ENCODE measurements at places on chromosomes 16 and 17.

- DNase-seq: no peak
Observed at GRCh38 chr17:8836821-8837562, 30.5 kb downstream of the PIK3R6 start.

DNA sequence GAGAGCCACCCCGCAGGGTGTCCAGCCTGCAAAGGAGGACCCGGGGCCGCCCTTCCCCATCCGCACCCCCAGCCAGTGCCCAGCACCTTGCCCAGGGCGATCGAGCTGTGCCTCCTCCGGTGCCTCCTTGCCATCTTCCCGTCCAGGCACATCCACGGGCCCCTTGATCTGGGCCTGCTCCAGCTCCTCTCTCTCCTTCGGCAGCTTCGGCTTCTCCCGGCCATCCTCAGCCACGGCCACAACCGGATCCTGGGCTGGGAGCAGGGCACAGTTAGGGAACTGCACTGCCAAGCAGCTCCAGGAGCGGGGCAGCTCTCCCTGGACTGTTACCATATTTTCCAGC, 13.8 kb downstream of the NDUFAF8 start:
- DNase-seq: no peak

- no peak for DNase-seq
Observed at GRCh38 chr17:44187131-44187899, 543 bp downstream of the TMUB2 start.

DNA sequence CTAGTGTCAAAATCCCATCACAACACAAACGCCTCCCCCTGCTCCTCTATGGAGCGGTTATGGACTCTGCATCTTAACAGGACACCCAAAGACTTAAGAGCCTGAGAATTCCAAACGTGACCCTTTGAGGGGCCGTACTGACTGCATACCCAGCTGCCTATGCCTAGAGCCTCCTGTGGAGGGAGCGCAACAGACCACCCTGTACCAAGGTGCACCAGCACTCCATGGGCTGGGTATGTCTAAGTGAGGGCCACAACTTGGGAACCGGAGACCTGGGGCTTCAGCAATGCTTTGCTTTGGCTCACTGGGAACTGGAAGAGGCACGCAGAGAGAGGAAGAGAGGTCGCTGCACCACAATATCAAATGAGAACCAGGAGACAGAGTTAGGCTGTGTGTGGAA, 5.4 kb downstream of the ANKS3 start:
- DNase-seq: no peak

DNA sequence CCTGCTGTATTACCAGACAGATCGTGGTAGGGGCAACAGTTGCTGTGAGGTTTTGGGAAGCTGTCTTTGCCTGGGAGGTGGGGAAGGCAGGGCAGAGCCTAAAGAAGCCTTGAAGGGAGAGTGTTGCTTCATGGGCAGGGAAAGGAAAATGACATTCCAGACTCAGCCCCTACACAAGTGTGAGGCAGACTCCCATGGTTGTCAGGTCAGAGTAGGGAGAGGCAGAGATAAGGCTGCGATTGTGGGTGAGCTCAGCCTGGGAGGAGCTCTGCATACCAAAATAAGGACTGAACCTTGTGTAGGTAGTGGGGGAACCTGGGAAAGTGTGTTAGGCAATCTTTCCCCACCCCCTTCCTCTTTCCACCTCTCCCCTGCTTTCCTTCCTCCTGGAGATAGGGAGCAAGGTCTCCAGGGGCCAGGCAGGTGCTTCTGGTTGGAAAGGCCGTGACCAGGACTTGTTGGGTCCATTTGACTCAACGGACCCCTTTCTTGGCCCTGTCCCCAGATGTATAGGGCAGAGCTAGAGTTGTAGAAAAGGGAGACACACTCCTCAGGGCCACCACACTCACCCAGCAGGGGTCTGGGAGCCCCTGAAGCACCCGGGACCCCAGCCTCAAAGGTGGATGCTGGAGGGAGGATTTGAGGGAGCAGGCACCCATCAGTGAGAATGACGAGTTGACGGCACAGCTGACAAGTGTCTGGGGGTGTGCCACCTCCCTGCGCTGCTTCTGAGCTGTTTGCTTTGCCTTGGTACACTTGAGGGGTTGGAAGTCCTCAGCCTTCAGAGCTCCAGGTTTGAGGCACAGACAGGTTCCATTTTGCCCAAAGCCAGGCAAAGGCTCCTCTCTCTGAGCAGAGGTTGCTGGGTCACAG, 18.5 kb upstream of the TOB1 start:
- no peak for DNase-seq

GRCh38 chr16:89150090-89150835, 21.3 kb upstream of the CDH15 start:
- no peak for DNase-seq

DNA sequence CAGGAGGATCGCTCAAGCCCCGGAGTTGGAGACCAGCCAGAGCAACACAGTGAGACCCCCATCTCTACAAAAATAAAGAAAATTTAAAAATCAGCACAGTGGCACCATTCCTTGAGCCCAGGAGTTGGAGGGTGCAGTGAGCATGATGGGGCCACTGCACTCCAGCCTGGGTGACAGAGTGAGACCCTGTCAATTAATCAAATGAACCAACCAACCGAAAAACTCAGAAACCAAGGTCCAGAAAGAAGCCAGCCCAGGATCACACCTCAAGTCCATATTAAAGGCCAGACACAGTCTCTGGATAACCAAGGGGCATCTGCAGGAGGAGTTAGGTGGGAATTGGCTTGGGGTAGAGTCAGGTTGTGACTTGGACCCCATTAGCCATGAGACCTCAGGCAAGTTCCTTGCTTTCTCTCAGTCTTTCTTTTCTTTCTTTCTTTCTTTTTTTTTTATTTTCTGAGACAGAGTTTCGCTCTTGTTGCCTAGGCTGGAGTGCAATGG, 2.4 kb downstream of the HSD17B1 start:
- DNase-seq: no peak

GRCh38 chr17:13410874-13411273, 190.9 kb downstream of the HS3ST3A1 start:
- no peak for DNase-seq
